OCI-M1 (cell line): ENCODE measurements at places on chromosomes 12 and 14.

DNA sequence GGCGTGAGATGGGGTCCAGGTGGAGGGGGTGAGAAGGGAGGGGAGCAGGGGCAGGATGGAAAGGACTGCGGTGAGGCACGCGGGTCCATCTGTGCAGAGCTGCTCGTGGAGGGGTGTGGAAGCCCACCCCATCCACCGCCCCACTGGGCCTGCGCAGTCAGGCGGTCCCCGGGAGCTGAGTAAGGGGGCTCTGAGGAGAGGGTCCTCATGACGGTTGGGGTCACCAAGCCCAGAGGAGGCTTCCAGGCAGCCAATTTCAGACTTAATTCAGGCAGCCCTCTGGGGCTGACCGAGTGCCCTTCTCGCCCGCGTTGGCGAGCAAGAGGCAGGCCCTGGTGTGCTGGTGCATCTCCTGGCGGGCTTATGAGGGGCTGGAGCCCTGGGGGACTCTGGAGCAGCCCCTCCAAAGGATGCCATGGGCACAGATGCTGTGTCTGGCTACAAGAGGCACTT, 115.5 kb downstream of the KIF26A start:
- no peak for DNase-seq

GRCh38 chr14:91272341-91273272, 28.1 kb upstream of the GPR68 start:
- no peak for DNase-seq

DNA sequence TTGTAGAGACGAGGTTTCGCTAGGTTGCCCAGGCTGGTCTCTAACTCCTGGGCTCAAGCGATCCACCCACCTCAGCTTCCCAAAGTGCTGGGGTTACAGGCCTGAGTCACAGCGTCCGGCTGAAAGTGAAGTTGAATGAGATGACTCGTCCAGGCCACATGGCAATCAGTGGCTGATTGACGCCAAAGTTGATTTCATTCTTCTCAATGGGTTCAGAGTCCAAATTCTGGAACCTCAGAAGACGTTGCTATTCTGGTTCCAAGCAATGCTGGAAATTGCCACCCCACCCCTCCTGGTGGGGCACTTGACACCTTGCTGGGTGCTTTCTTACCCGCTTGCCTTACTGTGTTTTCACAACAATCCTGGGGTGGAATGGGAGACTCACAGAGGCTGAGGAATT, 14.9 kb downstream of the ABCB9 start:
- no peak for DNase-seq

DNA sequence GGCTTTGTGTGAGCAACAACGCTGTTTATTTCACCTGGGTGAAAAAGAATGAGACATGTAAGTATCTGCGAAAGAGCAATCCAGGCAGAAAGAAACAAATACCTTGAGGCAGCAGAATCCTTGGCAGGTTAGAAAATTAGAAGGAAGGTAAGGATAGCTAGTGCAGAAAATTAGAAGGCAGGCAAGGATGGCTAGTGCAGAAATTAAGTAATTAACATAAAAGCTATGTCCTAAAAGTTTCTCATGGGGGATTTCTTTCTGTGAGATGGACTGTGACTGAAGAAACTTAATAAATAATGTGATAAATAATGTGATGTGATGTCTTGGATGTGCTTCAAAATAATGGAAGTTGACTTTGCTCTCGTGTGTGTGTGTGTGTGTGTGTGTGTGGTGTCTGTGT, 9.9 kb upstream of the TRIP11 start:
- DNase-seq = no peak

DNA sequence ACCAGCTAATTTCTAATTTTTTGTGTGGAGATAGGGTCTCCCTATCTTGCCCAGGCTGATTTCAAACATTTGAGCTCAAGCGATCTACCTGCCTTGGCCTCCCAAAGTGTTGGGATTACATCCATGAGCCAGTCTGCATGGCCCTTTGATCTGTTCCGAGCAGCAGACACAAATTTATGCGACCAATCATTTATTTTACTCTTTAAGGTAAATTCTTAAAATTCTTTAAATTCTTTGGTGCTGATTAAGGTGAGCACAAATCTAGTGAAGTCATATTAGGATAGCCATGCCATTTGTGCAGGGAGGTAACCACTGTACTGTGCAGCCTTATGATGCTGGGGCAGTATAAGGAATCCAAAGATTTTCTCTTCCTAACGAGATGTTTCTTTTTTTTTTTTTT, 135.7 kb downstream of the SRGAP1 start:
- DNase-seq = no peak

DNA sequence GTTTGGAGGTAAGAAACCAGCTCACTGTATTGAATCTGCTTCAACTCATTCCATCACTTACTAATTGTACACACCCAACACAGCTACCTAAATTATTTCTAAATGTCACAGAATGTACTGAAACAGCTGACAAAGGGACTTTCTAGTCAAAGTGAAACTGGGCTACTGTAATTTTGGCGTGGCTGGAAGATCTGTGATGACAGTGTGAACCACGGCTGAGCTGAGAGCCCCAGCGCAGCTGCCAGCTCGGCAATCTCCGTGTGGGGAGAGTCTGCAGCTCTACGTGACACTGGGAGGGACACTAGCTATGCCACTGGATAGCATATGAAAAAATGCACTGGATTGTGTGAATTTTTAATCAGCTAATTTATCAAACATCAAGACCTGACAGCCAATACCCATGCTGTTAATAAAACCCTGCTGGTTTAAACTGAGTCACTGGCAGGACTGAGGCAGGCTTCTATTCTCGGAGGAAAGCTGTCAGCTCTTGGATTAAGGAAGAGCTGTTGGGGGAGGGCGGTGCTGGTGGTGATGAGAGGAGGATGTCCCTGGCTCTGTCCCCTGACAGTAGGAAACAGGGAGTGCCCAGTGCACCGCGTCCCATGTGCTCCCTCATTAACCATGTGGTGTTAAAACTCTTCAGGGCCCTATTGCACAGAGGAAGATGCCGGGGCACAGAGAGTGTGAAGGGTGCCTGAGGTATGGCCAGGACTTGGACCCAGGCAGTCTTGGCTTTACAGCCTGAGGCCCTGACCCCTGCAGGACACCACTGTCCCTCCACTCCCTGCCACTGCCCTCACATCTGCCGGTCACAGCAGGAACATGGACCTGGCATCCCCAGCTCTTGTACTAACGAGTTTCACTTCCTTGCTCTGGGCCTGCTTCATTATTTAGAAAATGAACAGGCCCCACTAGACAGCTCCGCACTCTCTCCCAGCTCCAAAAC, 13.3 kb downstream of the SLC15A4 start:
- DNase-seq = no peak

- no peak for DNase-seq
These were observed 12.7 kb upstream of the HNF1A start for GRCh38 chr12:120965534-120966091.

- DNase-seq = no peak
These were observed 14.4 kb downstream of the FAM222A start for GRCh38 chr12:109727746-109728726.

DNA sequence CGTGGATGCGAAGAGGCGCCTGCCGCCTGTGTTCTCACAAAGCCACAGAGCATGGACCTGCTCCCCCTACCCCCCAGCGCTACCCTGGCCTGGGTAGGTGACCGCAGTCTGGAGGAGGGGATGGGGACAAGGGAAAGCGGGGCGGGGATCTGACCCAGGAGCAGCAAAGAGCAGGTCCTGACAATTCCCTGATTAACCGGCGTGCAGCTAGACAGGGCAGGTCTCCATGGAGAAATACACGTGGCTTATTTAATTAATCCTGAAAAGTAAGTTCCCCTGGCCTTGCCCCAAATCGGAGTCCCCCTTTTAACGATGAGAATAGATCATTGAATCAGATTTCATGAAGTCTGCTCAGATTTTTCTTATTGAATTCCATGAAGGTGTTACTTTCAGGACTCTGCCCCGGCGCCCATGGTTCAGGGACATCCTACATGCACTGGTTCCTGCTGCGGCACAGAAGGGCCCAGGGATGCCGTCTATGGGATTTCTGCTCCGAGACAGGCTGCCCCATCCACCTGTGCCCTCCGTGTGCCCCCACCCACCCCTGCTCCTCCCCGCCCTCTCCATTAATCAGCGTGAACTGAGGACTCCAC, 251.0 kb upstream of the SFSWAP start:
- no peak for DNase-seq

GRCh38 chr12:67720351-67720856, 71.9 kb downstream of the DYRK2 start:
- peak; percentile 70 for DNase-seq

DNA sequence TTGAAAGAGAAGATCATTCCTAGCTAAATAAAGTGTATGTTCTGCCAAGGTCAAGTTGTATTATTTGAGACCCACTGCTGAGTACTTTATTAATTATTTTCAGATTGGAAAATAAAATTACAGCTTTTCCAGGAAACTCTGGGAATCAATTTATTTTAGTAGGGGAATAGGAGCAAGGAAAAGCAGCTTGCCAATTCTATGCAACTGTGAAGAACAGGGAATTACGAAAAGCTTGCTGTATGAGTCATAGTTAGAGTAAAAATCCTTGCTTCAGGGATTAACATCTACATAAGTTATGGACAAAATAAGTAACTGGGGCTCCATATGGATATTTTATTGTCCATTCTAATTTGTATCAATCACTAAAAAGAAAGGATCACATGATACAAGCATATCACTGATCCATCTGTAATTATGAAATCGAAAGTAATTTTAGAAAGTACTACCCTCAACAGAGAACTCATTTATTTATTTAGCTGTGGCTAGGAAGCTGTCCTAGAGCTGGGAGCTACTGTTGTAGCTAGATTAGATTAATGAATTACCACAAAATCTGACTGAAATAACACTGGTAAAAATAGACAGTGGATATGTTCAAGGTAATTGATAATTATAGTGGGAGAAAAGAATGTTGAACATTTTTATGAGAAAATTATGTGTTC, 303.5 kb upstream of the NPAS3 start:
- DNase-seq = peak; percentile 43

GRCh38 chr12:68119724-68120211, 39.8 kb downstream of the IFNG start:
- DNase-seq = no peak

- no peak for DNase-seq
These were observed 70.8 kb upstream of the SRSF5 start for GRCh38 chr14:69696204-69696527.

- no peak for DNase-seq
These were observed 112.0 kb upstream of the TMPO start for GRCh38 chr12:98403385-98403784.

DNA sequence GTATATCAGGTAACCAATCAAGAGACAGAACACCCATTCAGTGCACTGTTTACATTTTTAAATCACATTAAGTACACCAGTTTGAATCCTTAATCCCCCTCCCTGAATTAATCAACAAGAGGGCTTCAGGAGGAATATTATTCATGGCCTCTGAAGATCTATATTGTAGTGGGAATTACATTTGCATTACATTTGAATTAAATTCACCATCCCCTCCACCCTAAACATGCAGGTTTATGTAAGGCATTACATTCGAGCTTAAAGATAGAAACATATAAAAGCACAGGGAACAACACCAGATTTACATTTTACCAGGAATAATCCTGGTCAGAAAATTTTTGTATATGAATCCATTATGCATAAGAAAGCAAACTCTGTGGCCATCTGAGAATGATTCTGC, 197.8 kb upstream of the KITLG start:
- DNase-seq = no peak

DNA sequence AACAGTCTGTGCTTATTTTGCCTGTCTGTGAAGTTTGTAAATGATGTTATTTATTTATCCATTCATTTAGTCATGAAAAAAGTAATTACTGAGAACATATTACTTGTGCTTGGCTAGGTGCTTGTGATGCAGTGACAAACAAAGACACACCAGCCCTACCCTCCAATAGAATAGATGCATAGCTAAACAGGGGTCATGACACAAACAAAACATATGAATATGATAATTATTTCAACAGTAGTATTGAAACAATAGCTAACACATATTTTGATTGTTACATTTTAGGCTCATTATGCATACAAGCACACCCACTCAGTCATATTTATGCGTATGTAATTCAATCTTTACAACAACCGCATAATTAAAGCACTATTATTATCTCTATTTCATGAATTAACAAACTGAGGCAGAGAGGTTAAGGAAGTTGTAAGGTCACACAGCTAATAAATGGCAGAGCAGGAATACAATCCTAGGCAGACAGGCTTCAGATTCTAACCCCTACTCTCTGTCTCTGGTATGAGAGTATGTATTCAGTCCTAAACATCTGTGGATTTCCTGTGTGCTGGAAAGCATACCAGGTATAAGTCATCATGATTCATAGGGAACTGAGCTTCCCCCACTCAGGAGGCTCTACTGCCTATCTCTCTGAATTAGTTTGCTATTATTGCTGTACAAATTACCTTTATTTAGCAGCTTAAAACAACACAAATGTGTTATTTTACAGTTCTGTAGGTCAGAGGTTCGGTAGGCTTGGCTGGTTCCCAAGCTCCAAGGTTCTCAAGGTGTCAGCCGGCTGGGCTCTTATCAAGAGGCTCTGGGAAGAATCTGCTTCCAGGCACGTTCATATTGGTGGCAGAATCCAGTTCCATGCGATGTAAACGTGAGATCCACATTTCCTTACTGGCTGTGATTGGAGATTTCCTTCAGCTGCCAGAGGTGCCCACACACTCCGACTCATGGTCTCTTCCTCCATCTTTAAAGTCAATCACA, 509.4 kb downstream of the GALC start:
- no peak for DNase-seq

DNA sequence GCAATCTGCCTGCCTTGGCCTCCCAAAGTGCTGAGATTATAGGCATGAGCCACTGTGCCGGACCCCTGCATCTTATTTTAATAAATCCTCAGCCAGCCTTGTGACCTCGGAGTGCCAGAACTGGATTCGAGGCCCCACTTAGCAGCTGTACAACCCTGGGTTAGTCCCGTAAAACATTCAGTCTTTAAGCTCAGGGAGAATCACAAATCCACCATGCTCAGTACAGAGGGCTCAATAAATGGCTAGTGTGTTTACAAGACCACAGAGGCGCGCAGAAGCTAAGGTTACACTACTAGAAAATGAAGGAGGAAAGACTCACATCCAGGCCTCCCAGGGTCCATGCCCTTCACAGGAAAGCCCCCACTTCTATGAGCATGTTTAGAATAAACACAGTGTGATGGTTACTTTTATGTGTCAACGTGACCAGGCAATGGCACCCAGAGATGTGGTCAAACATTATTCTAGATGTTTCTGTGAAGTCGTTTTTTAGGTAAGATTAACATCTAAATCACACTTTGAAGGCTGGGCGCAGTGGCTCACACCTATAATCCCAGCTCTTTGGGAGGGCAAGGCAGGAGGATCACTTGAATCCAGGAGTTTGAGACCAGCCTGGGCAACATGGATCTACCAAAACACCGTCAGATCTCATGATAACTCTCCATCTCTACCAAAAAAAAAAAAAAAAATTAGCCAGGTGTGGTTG, 55.3 kb downstream of the CLMN start:
- no peak for DNase-seq

GRCh38 chr12:10361622-10362021, 28.2 kb downstream of the KLRK1 start:
- peak; percentile 72 for DNase-seq

DNA sequence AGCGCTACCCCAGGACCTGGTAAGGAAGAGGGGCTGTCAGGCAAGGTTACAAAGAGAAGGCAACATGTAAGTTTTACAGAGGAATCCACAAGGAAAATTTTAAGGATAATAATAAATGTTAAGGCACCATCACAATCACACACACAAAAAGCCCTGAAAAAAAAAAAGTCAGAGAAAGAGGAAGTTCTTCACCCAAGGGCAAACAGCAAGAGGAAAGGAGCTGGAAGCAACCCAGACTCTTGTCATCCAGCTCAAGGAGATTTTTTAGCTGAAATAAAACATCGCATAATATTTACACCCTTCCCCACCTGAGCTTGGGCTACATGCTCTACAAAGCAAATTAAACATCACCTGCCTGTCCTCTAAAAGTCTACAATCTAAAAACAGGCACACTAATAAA, 9.5 kb downstream of the SPTB start:
- DNase-seq = peak; percentile 51

- no peak for DNase-seq
These were observed 134.6 kb downstream of the RFLNA start for GRCh38 chr12:124429535-124429934.
